ENCODE measurements at places on chromosomes 12 and 14. TPM values are rescaled to one million over a fixed set of nuclear protein-coding genes. Genes with fewer than 3 reads are reported as not detected.

Gene PTPRB
- total RNA-seq, result not detected

Gene PDZRN4
- total RNA-seq, result not detected

Gene PRICKLE1
- 17.0 TPM for total RNA-seq

Gene LMO3
- 0.58 TPM for total RNA-seq

Gene CFAP251
- 2.0 TPM for total RNA-seq

Gene GYS2
- not detected for total RNA-seq

Gene RD3L
- total RNA-seq, result not detected
